Stimulated activated CD8-positive, alpha-beta memory T cell treated with anti-CD3 and anti-CD28 coated beads, Interleukin-12 subunit alpha, Interleukin-12 subunit beta, amount 100 ng/mL, for 1 hour (primary cell): ENCODE measurements at places on chromosomes 5 and 9.

DNA sequence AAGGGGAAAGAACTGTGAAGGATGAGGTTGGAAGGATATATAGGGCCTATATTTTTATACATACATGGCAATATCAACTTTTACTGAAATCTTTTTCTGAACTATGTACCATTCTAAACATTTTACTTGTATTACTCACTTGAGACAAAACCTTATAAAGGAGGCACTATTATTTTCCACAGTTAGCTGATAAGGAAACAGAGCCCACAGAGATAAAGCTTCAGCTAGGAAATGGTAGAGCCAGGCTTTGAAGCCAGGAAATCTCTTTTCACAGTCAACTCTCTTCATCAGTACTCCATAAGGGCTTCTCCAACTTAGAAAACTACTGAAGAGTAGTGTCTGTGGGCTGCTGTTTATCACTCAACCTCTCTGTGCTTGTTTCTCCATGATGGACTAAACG, 613.7 kb downstream of the PRELID2 start:
- DNase-seq, result no peak

DNA sequence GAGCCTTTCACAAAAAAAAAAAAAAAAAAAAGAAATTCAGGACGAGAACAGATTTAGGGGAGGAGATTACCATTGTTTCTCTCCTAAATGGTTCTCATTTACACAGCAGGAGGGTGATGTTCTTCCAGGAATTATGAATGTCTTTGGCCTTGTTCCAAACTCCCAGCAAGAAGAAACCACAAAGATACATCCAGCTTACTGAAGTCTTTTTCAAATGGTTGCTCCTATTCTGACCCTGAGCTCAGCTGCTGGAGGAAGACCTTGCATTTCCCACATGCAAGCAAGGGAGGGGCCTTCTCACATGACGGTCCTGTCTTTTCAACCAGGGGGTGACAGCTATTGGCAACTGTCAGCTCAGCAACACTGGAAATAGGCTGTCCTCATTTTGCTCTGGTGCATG, 203.0 kb upstream of the VLDLR start:
- no peak for DNase-seq

DNA sequence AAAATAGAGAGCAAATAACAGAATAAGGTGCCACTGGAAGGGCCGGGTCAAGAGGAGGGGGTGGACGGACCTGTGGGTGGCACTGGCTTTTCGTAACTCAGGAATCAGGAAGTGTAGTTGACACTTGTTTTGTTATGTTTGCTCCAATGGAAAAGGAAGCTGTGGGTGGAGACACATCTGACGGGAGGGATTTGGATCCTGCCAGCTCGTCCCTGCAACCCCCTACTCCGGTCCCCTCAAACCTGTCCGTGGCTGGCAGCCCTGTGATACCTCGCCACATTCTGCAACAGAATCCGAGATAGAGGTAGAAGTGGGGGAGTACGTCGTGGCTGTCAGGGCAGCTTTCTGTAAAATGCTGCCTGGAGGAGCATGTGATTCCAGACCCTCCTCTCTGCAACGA, 104.2 kb upstream of the IER5L start:
- DNase-seq, result no peak

DNA sequence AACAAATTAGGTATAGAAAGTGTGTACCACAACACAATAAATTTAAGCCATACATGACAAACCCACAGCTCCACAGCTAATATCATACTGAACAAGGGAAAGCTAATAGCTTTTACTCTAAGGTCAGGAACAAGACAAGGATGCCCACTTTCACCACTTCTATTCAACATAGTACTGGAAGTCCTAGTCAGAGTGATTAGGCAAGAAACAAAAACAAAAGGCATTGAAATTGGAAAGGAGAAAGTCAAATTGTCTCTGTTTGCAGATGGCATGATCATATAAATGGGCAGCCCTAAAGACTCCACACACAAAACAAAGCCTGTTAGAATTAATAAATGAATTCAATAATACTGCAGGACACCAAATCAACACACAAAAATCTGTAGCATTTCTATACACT, 548.8 kb downstream of the CTNND2 start:
- DNase-seq, result no peak

- no peak for DNase-seq
Measured at GRCh38 chr5:64074533-64074932, 91.1 kb upstream of the RNF180 start.

DNA sequence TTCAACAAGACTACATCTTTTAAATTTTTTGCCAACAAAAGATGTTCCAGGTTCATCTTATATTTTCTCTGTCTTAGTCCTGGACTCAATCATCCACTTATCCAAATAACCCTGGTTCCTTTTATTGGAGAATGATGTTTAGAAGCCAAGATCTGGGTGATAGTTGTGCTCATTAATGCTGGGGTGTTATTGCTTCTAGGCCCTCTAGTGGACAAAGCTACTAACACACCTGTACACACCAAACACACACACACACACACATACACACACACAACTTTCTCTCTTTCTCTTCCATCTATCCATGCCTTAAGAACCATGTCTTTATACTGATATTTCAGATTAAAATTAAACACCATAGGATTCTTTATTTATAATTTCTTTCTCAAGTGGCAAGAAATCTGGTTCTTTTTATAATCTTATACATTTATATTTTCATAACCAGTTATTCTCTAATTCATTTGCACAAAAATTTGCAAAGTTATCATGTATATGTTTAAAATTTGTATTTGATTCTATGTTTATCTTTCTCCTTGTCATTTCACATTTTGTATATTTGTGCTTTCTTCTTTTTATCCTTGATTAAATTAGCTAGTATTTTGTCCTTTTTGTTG, 179.1 kb upstream of the SMIM23 start:
- DNase-seq, result no peak

- no peak for DNase-seq
Measured at GRCh38 chr9:132001567-132001966, 78.1 kb downstream of the MED27 start.

DNA sequence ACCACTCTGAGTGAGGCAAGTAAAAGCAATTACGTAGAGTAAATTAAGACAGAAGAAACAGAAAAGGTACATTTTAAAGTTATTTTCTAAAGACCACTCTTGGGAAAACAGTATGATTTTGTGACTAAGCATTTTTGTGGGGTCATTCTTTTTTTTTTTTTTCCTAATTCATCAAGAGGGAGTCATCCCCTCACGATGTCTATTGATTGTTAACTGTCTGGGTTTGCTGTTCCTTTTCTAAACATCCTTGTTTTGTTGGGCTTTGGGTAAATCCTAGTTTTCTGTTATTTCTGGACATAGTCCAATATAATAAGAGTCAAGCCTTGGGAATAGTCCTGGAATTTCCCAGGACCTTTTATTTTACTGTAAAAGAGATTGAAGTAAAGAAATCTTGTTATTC, 63.8 kb downstream of the ANKRD55 start:
- no peak for DNase-seq

GRCh38 chr5:158074992-158075769, 216.2 kb upstream of the CLINT1 start:
- DNase-seq, result peak; percentile 17

- DNase-seq, result no peak
Measured at GRCh38 chr5:111935835-111936234, 178.8 kb upstream of the NREP start.

- no peak for DNase-seq
Measured at GRCh38 chr5:125560476-125561225, 814.2 kb upstream of the ZNF608 start.

DNA sequence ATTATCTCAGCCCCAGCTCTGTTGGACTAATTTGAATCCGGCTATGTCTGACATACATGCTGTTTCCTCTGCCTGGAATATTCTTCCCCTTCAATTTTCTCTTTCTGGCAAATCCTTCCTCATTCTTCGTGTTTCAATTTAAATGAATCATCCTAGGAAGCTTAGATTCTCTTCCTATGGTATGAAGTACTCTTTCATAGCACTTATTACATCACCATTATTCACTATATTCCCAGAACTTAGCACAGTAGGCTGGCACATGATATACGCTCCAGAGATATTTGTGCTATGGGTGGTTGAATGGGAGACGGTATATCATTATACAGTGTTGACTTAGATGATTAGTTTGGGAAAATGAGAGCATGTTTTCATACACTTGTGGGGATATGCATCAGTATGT, 91.0 kb upstream of the JAK2 start:
- no peak for DNase-seq

- no peak for DNase-seq
Measured at GRCh38 chr9:84357275-84357674, 16.7 kb upstream of the SLC28A3 start.

DNA sequence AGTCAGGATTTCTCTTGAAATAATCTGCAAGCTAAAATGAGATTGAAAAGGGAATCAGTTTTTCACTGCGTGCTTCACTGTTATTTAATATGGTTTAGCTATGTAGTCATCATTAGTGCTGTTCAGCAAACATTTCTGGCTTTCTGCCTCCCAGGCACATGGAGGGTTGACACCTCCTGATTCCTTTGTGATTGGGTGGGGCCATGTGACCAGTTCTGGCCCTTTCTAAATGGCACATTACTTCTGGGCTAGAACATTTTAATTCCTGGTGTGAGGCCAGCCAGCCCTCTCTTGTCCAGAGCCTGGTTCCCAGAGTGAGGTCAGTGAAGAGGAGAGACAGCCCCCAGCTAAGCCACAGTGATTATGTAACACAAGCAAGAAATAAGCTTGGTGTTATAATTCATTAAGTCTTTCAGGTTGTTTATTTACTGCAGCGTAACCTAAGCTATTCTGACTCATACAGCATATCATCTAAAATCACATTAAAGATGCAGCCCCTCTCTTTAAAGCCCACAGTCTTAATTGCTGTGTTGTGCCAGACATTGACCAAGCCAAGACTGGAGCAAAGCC, 17.4 kb upstream of the ARSI start:
- DNase-seq, result no peak

- no peak for DNase-seq
Measured at GRCh38 chr9:36868586-36869282, 165.3 kb downstream of the PAX5 start.

GRCh38 chr9:133959966-133960567, 32.1 kb downstream of the VAV2 start:
- no peak for DNase-seq

- peak; percentile 51 for DNase-seq
Measured at GRCh38 chr9:63816751-63817621, 1468.0 kb downstream of the FOXD4L5 start.

- DNase-seq, result no peak
Measured at GRCh38 chr5:80654054-80654390, 430 bp upstream of the MSH3 start.

DNA sequence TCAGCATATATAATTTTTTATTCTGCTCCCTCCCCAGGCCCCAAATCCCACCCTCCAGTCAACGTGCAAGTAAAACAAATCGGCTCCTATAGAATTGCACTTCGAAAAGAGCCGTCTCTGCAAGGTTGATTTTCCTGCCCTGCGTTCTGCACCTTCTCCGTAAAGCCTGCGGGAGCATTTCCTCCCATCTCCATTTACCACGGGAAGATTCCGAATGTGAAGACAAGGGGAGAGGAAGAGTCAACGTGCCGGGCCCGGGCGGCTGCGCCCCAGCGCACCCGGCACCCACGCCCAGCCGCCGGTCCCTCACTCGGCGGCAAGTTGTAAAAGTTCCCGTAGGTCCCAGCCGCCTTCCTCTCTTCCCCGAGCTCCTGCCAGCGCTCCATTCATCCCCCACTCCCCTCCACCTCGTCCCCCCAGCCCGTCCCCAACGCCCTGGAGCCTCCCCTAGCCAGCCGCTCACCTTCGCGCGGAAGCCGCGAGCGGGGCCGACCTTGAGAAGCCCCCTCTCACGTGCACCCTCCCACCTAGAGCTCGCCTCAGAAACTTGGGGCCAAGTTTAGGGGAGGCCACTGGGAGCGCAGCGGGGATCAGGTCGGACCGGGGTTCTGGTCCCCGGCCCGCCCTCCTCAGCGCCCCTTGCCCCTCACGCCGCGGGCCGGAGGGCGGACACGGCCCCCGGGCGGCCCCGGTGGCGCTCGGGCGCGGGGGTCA, 431 bp downstream of the BNC2 start:
- DNase-seq, result no peak

- DNase-seq, result no peak
Measured at GRCh38 chr5:177493795-177494345, 3.5 kb downstream of the PDLIM7 start.
